ENCODE measurements at places on chromosomes 6 and 20.
A peak's percentile ranks its signal among the peaks of the same experiment; 100 is the strongest.

DNA sequence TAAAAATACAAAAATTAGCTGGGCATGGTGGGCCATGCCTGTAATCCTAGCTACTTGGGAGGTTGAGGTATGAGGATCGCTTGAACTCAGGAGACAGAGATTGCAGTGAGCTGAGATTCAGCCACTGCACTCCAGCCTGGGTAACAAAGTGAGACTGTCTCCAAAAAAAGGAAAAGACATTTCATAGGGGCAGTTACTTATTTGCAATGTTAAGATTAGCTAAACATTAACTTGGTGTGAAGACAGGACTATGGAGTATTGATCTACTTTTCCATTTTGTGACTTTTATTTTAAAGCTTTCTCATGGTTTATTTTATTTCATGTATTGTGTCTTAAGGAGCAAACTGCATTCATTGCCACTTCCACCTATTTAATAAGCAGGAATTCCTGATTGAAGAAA lies 153.0 kb downstream of the UTRN start:
- DNase-seq: no peak

DNA sequence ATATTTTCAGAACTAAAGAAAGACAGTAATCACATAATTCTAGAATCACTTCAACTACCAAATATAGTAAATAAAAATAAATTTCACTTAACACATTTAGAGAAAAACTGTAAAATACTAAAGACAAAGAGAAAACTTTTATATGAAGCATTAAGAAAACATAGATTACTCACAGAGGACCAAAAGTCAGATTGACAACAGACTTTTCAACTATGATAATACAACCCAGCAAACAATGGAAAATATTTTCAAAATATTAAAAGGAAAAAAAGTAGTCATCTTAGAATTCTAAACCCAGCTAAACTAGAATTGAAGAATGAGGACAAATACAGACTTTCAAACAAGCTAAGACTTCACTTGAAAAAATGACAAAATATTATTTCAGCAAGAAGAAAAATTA lies 164.8 kb upstream of the ARID1B start:
- no peak for DNase-seq

GRCh38 chr20:36951979-36952738 lies 651 bp upstream of the SAMHD1 start:
- DNase-seq: no peak

DNA sequence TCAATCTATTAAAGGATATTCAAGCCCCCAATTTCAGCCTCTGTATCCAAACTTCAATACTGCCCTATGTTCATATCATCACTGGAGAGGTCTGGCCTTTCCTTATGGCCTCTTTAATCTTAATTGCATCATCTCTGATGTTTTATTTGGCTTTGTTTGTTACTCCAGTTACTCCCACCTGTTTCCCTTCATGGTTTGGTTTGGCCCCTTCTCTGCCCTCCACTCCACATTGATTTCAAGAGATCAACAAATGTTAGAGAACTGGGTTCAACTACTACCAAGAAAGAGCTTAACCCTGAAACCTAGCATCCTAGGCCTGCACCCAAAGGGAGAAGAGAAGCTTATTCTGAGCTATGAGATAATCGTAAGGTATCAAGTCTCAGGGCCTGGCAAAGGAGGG lies 221.6 kb downstream of the LAMA2 start:
- DNase-seq: no peak

DNA sequence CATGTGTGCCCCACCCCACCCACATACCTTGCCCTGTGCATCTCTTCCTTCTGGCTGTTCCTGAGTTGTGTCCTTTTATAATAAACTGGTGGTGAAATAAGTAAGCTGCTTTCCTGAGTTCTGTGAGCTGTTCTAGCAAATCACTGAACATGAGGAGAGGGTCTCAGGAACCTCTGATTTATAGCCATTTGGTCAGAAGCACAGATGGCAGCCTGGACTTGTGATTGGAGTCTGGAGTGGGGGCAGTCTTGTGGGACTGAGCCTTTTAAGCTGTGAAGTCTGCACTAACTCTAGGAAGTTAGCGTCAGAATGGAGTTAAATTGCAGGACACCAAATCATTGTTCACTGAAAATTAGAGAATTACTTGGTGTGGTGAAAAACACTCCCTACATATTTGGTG lies 245.4 kb downstream of the LRFN2 start:
- no peak for DNase-seq

DNA sequence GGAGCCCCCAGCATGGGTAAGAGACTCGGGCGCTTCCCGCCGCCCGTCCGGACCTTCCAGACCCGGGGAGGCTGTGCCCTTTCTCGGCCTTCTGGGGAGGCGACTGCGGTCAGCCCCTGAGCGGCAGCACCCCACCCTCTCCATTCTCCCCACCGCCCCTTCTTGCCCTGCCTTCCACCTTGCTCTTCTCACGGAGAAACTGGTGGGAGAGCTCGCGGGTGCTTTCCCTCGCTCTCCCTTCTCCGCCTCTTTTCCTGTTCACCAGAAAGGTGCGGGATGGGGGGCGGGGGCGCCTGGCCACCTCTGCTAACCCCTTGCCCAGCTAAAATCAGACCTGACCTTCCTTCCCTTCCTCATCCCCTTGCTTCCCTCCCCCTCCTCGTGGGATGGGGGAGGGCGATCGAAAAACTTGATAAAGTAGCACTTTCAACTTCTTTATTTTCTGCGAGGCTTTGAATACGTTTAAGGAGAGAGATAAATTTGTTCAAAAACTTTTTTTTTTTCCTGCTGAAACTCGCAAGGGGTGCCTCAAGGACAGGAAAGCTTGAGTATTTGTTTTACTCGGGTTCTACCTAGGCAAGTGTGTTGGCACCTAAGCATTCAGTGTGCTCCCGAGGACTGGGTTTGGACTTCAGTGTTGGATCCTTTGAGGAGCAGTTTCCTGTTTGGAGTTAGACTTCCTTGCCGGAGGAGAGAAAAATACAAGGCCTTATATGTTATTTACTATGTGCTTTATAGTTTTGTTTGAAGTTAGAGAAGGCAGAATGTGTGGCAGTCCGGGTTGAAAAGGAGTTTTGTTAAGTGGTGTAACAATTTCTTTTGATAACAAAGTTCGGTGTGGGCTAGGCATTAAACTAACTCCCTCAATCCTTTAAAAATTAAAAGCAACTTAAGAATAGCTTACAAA lies 897 bp downstream of the CD2AP start:
- DNase-seq: peak; percentile 11
